ENCODE measurements at places on chromosomes 12 and 14.

- DNase-seq: no peak
These were observed 26.1 kb upstream of the SLC6A13 start for GRCh38 chr12:288687-289086.

- no peak for DNase-seq
These were observed 1.1 kb downstream of the FAM90A1 start for GRCh38 chr12:8226355-8226754.

- no peak for DNase-seq
These were observed 499 bp downstream of the TOGARAM1 start for GRCh38 chr14:44962334-44963043.

GRCh38 chr12:127355061-127355841 is 911.7 kb upstream of the TMEM132C start:
- no peak for DNase-seq

GRCh38 chr12:70451528-70451927 is 85.4 kb downstream of the KCNMB4 start:
- no peak for DNase-seq

DNA sequence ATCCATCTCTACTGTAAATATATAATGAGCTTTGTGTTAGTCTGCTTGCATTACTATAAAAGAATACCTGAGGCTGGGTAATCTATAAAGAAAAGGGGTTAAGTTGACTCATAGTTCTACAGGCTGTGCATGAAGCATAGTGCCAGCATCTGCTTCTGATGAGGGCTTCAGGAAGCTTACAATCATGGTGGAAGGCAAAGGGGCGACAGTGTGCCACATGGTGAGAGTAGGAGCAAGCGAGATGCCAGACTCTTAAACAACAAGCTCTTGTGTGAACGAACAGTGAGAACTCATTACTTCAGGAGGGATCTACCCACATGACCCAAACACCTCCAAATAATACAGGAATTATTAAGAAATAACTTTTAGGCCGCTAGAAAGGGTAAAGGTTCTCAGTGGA is 28.1 kb downstream of the APOBEC1 start:
- DNase-seq: no peak

DNA sequence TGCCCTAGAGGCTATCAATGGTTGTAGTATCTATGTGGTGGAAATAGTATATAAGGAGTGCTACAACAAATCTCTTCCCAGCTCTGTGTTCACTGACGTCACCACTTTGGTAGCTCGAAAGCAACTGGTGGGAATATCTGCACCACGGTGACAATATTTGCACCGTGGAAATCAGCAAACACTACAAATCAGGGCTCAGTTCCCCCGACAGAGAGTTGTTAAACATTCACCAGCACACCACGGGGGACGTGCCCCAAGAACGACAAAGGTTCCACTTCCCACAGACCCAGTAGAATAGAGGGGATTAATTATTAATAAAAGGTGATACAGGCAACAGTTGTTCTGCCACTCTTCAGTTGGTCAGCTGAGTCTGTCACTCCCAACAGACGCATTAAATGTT is 98.4 kb downstream of the CCDC60 start:
- no peak for DNase-seq

DNA sequence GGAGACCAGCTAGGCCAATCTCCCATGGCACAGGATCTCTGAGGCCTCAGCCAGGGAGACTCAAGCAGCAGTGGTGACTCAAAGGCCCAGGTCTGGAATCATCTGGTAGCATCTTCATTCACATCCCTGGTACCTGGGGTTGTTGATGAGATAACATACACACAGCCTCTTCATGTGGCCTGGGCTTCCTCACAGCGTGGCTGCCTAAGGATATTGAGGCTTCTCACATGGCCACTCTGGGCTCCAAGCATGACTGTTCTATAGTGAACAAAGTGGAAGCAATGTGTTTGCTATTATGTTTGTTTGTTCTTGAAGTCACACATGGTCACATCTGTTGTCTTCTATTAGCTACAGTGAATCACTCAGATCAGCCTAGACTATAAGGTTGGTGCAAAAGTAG is 584.1 kb downstream of the VRK1 start:
- no peak for DNase-seq

GRCh38 chr12:109258607-109259544 is 50.2 kb downstream of the FOXN4 start:
- DNase-seq: no peak

DNA sequence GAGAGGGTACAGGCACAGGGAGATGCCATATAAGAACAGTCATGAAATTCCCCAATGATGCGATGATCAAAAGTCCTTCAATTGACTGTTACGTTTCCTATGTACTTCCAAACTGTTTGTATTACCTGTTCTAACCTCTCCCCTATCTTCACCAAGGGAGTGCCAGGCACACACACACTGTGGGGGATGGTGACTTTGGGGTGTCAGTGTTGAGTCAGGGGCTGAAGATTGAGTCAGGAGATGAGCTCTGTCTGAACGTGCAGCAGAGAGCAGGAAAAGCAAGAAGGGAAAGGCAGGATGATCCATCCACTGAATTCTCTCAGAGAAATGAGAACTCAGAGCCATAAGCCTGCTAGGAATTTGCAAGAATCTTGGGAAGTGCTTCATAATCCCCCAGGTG is 153.4 kb downstream of the EFCAB11 start:
- no peak for DNase-seq

Measured in stimulated activated CD4-positive, alpha-beta T cell treated with anti-CD3 and anti-CD28 coated beads, Interleukin-15, amount 100 ng/mL, for 1 hour (primary cell).